Stimulated activated effector memory CD8-positive, alpha-beta T cell treated with anti-CD3 and anti-CD28 coated beads, Interleukin-12 subunit alpha, Interleukin-12 subunit beta, amount 100 ng/mL, for 72 hours (primary cell): ENCODE measurements at places on chromosomes 6 and 20.

DNA sequence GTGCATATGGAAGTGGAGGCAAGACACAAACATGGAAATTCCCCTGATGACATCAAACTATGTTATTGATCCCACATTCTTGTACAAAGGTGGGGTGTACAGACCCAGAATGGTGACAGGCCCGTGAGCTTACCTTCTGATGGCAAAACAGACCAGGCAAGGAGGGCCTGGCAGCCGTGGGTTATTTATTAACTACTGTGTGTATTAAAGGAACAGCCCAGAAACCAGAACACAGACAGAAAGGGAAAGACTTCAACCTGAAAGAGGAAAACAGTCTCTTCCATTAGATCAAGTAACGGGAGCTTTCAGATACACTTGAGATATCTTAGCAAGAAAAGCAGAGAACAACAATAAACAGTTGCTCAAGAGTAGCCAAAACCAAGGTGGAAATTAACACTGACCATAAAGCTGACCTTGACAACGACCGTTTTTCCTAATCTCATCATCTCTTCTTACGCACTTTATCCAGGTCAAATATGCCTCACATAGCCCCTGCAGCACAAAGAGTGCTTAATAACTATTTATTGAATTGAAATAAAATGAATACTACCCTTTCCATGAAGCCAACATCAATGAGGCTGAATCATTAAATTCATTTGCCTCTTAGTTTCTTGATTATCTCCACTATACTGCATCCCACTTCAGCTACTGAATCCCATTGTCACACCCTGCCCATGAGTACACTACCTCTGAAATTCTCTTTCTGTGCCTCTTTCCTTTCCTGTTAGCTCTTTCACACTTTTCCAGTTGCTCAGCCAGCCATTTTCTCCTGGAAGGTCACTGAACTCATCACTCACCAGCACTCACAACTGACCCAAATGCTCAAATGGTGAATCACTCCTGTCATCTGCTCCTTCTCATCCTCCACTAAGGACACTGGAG, 67.4 kb downstream of the MOXD1 start:
- no peak for DNase-seq

GRCh38 chr6:166297606-166298005, 10.6 kb downstream of the PRR18 start:
- DNase-seq = no peak

- no peak for DNase-seq
These were observed 114.1 kb downstream of the ERMARD start for GRCh38 chr6:169865346-169866139.

GRCh38 chr20:22371843-22372242, 212.5 kb downstream of the FOXA2 start:
- no peak for DNase-seq

DNA sequence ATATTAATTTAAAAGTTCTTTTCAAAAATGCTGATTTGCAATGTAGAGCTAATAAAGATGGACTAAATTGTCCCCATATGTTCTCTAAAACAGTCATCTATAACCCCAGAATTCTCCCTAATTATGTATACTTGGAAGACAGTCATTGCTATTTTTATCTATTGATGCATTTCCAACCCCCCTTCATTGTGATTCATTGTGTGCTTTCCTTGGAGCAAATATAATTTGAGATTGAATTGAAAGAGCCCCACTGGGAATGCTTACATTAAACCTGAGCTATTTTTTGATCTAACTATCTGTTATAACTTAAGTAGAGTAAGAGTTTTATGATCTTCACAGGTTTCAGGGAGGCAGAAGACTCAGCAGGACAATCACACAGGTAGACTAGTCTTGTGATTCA, 73.7 kb upstream of the PTCHD4 start:
- no peak for DNase-seq

GRCh38 chr20:59725476-59726280, 121.3 kb downstream of the PHACTR3 start:
- no peak for DNase-seq

DNA sequence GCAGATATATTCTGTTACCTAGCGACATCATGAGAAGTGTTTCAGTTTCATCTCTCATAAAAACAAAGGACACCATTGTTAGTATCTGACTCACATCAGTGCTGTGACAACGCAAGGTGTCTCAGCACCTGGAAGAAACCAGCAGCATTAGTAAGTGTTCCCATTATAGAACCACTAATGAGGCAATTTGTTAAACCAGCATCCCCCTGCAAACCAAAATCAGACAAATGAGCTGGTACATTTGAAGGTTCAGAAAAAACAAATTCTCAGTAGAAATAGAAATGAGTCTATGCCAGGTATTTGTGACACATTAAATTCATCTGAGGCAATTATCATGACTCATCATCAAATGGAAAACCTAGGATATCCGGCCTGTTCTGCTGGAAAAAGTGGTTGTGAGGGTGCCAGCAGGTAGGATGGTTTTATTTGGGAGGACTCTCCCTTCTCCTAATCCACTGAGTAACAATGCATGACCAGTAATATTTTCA, 151.7 kb downstream of the TMEM200A start:
- DNase-seq = no peak

- no peak for DNase-seq
These were observed 244.6 kb downstream of the ESR1 start for GRCh38 chr6:152052061-152052460.

GRCh38 chr6:39166912-39167290, 51.9 kb upstream of the SAYSD1 start:
- no peak for DNase-seq

GRCh38 chr6:112193535-112194051, 60.8 kb downstream of the LAMA4 start:
- DNase-seq = no peak

GRCh38 chr6:11341867-11342266, 109.4 kb upstream of the NEDD9 start:
- no peak for DNase-seq

- no peak for DNase-seq
These were observed 442.2 kb upstream of the MAN1A1 start for GRCh38 chr6:119791736-119792135.

DNA sequence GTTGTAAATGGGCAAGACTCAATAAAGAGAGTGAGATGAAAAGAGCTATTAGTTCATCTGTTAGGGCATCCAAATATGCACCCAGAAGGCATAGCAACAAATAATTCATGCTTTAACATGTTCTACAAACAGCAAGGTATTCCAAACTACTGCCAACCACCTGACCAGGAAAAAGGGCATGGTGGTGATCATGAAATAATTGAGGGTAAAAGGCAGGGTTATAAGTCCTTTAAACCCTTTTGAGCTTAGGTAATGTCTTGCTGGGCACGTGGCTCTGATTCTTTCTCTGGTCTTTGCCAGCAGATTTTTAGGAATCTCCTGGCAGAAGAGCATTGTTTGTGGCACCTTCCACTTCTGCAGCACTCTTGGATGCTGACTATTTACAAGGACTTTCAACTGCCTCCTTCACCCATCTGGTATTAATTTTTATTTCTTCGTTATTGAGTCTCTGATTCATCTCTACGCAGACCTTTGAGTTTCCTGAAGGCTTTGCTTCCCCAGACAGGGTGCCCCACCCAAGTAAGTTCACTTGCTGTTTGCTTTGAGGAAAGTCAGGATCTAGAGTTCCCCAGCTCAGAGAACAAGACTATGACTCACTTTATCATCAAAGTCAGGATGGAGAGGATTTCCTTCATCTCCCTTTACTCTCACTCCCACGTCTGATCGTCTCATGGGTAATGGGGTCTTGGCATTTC, 83.4 kb upstream of the NEDD9 start:
- DNase-seq = no peak

- DNase-seq = no peak
These were observed 66.5 kb upstream of the PIM1 start for GRCh38 chr6:37103169-37104039.

- no peak for DNase-seq
These were observed 99.9 kb downstream of the CAP2 start for GRCh38 chr6:17493286-17493685.

- DNase-seq = no peak
These were observed 9.6 kb upstream of the BTN3A2 start for GRCh38 chr6:26355366-26355765.

DNA sequence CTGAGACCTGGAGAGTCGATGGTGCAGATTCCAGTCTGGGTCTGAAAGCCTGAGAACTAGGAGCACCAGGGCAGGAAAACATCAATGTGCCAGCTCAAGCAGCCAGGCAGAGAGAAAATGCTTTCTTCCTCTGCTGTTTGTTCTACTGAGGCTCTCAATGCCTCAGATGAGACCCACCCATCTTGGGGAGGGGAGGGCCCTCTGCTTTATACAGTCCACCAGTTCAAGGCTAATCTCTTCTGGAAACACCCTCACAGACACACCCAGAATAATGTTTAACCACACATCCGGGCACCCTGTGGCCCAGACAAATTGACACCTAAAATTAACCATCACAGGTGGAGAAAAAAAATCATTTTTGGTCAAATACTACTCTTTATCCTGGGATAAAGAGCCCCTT, 89.3 kb upstream of the SLC22A23 start:
- DNase-seq = no peak

- DNase-seq = no peak
These were observed 477.8 kb downstream of the HACE1 start for GRCh38 chr6:104381907-104382306.

DNA sequence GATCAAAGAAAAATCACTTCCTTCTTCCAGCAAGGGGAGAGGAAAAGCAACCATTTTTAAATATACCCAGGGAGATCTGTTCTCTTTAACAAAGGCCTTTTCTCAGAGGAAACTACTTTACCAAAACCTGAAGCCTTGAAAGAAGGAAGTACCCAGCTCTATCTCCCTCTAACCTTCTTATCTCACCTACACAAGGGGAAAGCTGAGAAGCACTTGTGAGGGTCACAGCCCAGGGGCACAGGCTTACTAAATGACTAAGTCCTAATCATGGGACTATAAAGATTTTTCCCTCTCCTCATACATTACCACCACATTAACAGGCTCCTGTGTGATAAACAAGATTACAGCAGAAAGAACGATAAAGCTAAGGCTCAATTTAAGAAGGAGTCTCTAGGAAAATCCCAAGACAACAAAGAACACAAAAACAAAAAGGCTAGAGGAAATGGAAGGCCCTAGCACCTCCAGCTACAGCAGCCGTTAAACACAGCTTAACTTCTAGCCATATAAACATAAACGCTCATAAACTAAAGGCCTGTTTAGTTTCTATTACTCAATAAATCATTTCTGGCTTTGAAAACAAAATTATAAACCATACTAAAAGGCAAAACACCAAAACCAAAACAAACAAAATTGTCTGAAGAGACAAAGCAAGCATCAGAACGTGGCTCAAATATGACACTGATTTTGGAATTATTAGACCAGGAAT, 284.9 kb upstream of the ECI2 start:
- no peak for DNase-seq

GRCh38 chr6:77015350-77015749, 447.9 kb downstream of the HTR1B start:
- no peak for DNase-seq

DNA sequence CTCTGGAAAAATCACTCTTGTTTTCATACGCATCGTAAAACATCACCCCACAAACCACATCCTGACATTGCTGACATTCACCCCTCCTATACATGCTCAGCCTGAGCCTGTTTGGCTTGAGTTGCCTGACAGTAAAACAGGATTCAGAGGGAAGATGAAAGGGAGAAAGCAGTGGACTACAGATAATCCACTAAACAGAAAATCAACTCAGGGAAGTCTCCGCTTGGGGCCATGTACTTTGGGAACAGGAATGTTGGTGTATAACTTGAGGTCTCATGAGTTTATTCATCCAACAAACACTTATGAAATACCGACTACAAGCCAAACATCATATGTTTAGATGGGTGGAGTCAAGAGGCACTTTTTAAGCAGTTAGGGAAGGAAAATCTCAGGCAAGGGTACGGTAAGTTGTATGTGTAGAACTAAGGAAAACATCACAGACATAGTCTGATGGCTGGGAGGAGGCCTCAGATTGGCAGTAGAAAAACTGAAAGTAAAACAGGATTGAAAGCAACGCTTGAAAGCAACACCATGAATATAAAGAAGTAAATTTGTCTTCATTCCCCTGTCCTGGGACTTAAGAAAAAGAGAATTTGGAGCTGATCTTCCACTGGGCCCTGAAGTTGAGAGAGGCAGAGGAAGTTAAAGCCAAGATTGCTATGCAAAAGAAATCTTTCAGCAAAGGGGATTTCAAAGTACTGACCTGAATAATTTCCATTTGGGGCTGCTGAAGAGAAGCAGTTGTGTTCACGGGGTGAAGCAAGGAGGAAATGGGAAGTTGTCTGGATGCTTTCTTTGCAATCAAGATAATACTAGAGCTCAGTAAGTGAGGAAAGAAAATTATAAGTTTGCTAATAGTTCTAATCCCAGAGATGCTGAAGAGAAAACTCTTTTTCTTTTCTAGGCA, 28.8 kb downstream of the PDE7B start:
- DNase-seq = peak; percentile 15

DNA sequence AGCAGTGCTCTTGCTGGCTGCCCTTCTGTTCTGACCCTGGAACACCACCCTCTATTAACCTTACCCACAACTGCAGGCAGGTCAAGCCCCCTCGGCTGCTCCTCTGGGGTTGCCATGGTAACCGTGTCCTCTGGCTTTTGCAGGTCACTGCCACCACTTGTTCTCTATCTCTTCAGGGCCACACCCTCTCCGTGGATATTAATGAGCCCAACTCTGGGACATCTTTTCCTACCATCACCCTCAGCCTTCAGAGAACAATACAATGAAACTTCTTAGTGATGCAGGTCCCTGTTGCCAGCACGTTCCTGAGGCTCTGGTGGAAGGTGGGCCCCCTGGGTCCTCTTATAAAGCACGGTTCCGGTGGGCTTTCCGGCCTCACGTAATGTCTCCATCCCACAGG, 30.8 kb upstream of the MICB start:
- no peak for DNase-seq

DNA sequence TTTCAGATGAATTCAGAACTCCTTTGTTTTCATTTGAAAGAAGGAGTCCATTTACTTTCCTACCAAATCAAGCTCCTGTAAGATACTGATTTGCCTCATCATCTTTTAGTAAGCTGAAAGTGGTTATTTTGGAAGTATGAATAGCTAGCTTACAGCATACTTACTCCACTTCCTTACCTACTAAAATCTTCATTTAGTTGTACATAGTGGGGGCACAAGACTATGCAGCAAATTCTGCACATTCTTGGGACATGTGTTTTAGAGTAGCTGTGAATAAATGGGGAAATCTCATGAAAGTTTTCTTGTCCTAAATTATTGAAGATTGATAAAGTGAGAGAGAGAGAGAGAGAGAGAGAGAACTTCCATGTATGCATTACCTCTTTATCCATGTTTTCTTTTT, 256.3 kb downstream of the OGFRL1 start:
- no peak for DNase-seq

- DNase-seq = no peak
These were observed 10.5 kb downstream of the SLC35D3 start for GRCh38 chr6:136932599-136932998.

DNA sequence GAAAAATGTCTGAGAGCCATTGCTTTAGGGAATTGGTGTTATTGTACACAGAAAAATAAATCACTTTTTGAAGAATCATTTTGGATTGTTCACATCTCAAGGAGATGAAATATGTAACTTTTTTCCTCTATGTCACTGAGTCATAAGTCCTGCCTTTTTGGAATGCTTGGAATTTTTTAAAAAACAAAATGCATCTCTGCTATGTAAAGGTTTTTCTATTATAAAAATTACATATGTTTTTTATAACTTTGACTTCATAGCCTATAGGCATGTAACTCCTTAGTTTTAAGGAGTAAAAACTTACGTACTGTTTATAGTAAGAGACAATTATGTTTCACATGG, 8.7 kb downstream of the RNF144B start:
- no peak for DNase-seq
